Astrocyte of the hippocampus (primary cell): ENCODE measurements at places on chromosomes 3 and 15.
A peak's percentile ranks its signal among the peaks of the same experiment; 100 is the strongest.

DNA sequence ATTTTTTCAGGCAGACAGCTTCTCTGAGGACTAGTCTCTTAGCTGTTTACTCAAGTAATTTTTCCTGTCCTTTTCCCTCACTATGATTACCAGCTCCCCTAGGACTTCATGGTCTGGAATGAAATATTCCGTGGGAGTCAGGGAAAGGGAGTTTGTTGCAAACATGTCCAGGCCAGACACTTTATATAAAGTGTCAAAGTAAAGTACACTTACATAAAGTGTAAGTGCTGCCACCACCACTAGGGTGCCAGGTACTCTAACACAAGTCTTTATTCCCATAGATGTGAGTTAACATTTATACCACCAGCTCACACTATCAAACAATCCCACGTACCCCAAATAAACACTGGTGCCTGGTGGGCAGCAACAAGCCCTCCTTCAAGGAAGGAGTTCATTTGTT lies 179.8 kb downstream of the SNRPN start:
- peak; percentile 7 for DNase-seq

DNA sequence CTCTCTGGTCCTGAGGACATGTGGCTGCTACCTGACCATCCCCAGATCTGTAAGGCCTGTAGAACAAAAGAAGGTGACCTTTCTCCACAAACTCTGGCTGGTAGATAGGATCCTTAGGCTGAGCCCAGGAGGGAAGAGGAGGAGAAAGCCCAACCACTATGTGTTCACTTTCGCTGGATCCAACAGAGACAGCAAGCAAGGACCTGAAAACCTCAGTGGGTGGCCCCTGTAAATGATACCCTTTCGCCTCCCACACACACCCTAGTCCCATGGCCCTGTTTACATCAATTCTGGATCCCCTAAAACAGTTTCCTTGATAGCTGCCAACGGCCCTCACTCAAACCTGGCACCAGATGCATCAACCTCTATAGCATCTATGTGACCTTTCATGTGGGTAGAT lies 22.4 kb downstream of the CCDC12 start:
- DNase-seq = no peak

- DNase-seq = peak; percentile 60
These were observed 36.0 kb downstream of the RAB27A start for GRCh38 chr15:55253580-55253979.

- DNase-seq = no peak
These were observed 31.7 kb upstream of the CMTM7 start for GRCh38 chr3:32359766-32360492.
